Fibroblast of lung (primary cell): ENCODE measurements at places on chromosomes 13 and 19.

DNA sequence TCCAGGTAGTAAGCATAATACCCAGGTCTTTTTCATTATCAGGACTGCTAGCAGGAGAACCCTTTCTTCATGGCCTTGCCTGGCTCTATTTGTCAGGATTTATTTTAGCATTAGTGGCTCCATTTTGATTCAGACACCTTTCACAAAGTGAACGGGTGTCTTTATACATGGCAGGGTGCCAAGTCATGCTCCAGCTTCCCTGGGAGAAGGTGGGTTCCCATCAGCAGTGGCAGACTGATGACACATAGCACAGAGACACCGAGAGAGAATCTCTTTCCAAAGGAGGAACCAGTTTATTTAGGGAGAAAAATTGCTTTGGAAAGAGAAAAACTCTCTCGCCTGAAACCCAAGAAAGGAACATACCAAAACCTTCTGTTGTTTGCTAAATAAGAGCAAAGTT, 135.3 kb upstream of the TMTC4 start:
- H3K36me3 ChIP-seq = no peaks in the 10 kb centered on the region
- H3K27ac ChIP-seq = no peak overlapping the region
- H3K4me3 ChIP-seq = no peak overlapping the region
- no peak for DNase-seq

DNA sequence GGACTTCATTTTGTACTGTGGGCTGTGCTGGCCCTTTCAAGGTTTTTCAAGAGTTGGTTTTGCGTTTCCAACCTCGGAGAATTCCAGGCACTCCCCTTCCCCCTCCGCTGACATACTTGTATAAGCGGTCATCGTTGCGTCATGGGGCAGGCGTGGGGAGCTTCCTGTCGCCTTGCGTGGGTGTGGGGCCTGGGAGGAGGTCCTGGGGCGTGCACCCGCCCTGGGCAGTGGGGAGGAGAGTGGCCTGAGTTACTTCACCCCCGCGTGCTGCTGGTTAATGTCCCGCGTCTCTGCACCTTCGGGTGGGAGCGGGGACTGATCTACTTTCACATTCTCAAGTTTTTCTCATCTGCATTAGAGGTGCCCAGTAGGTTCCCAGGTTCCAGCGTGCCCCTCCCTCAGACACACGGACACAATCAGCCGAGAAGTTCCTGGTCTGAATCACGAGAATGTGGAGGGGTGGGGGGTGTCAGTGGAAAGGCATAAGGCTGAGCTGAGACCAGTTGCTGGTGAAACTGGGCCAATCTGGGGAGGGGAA, 4.1 kb downstream of the IER2 start:
- no peaks in the 10 kb centered on the region for H3K27me3 ChIP-seq
- peaks cover 12% of the 10 kb centered on the region for H3K4me1 ChIP-seq
- peak; percentile 96 for DNase-seq
- H3K36me3 ChIP-seq = peaks cover 2% of the 10 kb centered on the region
- H3K27ac ChIP-seq = peak overlapping the region; percentile 97

DNA sequence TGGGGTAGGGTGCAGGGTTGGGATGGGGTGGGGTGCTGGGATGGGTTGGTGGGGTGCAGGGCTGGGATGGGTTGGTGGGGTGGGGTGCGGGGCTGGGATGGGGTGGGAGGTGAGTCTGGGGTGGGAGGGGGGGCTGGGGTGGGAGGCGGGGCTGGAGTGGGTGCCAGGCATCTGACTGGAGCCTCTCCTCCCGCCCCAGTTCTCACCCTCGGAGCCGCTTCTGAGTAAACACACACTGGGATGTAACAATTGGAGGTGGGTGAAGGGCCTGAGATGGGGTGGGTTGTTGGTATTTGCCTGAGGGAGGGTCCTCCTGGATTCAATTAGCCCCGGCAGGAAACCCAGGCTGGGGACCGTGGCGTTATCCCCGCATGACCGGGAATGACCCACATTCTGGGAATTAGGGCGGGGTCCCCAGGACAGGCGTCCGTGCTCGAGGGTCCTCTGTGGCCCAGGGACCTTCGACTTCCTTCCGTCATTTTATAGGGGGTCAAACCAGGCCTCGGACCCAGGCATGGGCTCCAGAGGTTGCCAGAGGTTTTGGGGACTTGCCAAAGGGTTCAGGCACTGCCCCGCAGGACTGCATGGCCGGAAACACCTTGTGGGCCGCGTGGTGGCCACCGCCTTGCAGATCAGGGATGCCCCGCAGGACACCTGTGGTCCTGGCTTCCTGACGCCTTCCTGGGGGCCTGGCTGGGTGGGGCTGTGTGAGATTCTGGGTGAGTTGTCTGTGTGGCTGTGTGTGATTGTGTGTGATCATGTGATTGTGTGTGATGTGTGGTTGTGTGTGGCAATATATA, 1.4 kb downstream of the TMPRSS9 start:
- no peaks in the 10 kb centered on the region for H3K36me3 ChIP-seq
- H3K27me3 ChIP-seq = peaks cover 8% of the 10 kb centered on the region
- no peak overlapping the region for H3K27ac ChIP-seq
- H3K4me1 ChIP-seq = no peaks in the 10 kb centered on the region
- DNase-seq = no peak

GRCh38 chr19:2142173-2142829, 9.1 kb downstream of the AP3D1 start:
- no peak overlapping the region for H3K4me3 ChIP-seq
- H3K27ac ChIP-seq = no peak overlapping the region
- no peak for DNase-seq
- peaks cover 17% of the 10 kb centered on the region for H3K36me3 ChIP-seq
